ENCODE measurements at places on chromosomes 7 and 10.

- DNase-seq = no peak
Observed at GRCh38 chr10:5647507-5648240, 18.7 kb downstream of the ASB13 start.

- DNase-seq = no peak
Observed at GRCh38 chr7:155373359-155374273, 75.9 kb downstream of the INSIG1 start.

- DNase-seq = peak; percentile 20
Observed at GRCh38 chr7:149422914-149423301, 38.0 kb downstream of the ZNF777 start.

DNA sequence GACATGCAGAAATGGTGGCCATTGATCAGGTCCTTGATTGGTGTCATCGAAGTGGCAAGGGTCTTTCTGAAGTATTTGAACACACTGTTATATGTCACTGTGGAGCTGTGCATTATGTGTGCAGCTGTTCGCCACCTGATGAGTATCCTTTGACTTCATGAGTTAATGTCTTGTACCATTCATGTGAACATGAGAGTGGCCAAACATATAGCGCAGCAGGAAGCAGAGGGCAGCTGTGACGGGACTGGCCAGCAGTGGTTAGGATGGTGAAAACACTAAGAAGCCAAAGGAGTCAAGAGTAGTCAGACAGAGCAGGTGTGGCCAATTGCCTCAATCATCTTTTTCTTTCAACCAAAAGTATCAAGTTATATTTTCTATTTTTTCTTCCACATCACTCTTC, 167.4 kb downstream of the IMMP2L start:
- DNase-seq = no peak

- DNase-seq = no peak
Observed at GRCh38 chr10:99540657-99541531, 8.2 kb downstream of the NKX2-3 start.

GRCh38 chr7:47764746-47765145, 182.8 kb upstream of the TNS3 start:
- DNase-seq = no peak

- no peak for DNase-seq
Observed at GRCh38 chr7:112362731-112363131, 87.5 kb upstream of the IFRD1 start.

DNA sequence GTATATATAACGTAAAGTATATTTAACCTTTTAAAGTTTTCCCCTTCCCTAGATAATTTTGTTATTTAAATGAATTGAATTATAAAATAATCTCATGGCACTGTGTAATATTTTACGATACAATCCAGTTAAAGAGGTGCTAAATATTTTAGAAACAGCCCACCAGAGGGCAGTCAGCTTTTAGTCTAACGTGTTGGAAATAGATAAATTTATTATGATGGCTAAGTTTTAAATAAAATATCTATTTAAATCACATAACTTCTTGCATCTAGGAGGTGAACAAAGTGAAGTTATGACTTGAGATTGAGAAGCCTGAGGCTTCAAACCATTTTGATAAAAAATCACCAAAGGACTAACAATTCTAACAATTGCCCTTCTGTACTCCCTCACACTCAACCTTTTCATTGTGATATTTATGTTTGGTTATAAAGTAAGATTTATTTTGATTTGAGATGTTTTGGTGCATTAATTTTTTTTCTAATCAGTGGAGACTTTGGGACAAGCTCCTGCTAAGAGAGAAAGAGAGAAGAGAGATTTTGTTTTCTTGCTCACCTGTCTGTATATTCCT, 171.5 kb upstream of the SP4 start:
- no peak for DNase-seq

DNA sequence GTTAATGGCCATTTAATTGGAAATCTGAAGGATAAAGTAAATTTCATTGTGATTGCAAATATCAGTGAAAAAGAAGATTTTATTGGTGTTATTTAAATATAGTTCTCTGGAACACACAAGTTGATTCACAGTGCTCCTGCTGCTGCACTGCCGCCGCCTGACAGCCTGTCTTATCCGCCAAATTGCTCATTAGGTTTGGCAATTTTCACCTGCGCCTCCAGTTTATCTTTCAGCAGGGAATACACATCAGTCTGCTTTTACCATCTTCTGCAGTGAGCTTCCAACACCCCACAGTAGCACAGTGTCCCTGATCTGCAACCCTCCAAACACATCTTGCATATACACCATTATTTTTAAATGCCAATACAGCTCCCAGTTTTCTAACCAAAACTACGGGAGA, 308.3 kb downstream of the PARD3 start:
- DNase-seq = no peak

DNA sequence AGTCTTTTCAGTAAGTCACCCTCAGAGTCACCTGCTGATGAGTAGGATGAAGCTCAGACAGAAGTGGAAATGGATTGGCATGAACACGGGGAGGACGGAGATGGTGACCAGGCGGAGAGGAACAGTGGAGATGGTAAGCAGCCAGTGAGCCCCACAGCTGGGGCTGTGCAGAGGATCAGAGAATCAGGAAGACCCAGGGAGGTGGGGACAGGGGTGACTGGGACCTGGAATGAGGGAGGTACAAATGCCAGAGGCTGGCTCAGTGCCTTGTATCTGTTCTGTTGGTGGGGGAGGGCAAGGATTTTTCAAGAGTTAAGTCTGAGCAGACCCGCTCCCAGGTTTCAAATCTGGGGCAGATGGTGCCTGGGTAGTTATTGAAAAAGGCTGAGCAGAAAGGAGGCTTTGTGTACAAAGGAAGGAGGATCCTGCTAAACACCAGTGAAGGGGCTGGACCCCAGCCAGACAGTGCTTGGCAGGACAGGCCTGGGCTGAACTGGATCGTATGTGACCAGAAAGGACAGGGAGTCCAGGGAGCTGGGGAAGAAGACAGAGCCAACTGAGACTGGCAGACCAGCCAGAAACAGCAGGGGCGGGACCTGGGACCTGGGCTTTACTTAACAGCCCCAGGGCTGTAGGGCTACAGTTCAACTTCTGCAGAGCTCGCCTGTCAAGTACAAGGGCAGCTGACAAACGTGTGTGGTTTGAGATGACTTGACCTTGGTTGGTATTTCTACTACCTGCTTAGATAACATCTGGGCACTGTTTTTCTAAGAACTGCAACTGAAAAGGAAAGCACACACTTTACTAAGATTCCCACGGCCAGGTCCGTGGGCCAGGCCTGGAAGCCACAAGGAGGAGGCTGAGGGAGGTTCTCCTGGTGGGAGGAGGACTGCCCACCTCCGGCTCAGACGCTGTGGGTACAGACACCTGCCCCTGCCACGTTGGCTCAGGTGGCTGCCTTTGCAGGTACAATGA, 13.2 kb upstream of the FRMPD2 start:
- no peak for DNase-seq

DNA sequence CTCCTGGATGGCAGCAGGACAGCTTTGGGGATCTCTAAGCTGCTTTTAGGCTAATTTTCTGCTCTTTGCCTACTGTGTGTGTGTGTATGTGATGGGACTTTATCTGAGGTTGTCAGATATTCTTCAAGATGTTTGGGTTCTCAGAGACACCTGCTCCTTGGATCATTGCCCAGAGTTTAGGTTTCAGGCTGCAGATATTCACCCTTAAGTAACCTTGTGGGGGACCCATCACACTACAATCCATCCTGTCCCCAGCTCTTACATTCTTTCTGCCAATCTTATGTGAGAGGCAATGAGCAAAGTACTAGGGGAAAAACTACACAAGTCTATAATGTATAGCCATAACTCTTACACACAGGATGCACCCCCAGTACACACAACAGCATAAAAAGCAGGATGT, 263.0 kb upstream of the ZWINT start:
- no peak for DNase-seq

- DNase-seq = no peak
Observed at GRCh38 chr7:30804078-30804661, 33.0 kb downstream of the MINDY4 start.

All from GM19239 (cell line).